ENCODE measurements at places on chromosomes 1 and 21.
A peak's percentile ranks its signal among the peaks of the same experiment; 100 is the strongest.

- no peak for DNase-seq
- H3K4me1 ChIP-seq, result no peaks in the 10 kb centered on the region
- no peak overlapping the region for H3K27ac ChIP-seq
- no peak overlapping the region for H3K4me3 ChIP-seq
- no peaks in the 10 kb centered on the region for H3K27me3 ChIP-seq
- H3K36me3 ChIP-seq, result no peaks in the 10 kb centered on the region
Measured at GRCh38 chr1:106925750-106926149, 130.7 kb upstream of the PRMT6 start.

GRCh38 chr1:208825300-208825699 is 581.1 kb upstream of the PLXNA2 start:
- H3K4me3 ChIP-seq, result no peak overlapping the region
- H3K27me3 ChIP-seq, result no peaks in the 10 kb centered on the region

DNA sequence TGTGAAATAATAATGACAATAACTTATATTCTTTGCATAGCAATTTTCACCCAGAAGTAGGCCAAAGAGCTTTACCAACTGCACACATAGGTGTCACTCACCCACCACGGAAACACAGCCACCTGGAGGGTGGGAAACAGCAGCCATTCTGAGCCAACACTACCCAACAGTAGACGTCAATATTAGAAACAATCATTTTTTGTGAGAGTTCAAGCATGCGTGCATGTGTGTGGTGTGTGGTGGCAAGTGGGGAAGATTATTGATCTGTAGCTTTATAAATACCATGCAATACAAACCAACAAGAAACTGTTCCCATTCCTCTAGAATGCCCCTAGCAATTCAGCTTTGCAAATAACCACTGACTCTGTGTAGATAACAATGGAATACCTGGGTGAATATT is 19.1 kb downstream of the PROX1 start:
- peaks cover 5% of the 10 kb centered on the region for H3K36me3 ChIP-seq
- H3K4me1 ChIP-seq, result peaks cover 49% of the 10 kb centered on the region
- peak overlapping the region; percentile 18 for H3K27ac ChIP-seq
- H3K4me3 ChIP-seq, result no peak overlapping the region
- no peak for DNase-seq

GRCh38 chr1:25620701-25621350 is 4.2 kb downstream of the MAN1C1 start:
- peak overlapping the region; percentile 96 for H3K4me3 ChIP-seq
- no peaks in the 10 kb centered on the region for H3K27me3 ChIP-seq
- H3K36me3 ChIP-seq, result no peaks in the 10 kb centered on the region
- no peak overlapping the region for H3K27ac ChIP-seq
- DNase-seq, result no peak
- peaks cover 76% of the 10 kb centered on the region for H3K4me1 ChIP-seq

- H3K27ac ChIP-seq, result peak overlapping the region; percentile 60
- H3K36me3 ChIP-seq, result no peaks in the 10 kb centered on the region
- no peak overlapping the region for H3K4me3 ChIP-seq
- peaks cover 48% of the 10 kb centered on the region for H3K4me1 ChIP-seq
Measured at GRCh38 chr1:31621498-31621820, 4.0 kb downstream of the HCRTR1 start.

DNA sequence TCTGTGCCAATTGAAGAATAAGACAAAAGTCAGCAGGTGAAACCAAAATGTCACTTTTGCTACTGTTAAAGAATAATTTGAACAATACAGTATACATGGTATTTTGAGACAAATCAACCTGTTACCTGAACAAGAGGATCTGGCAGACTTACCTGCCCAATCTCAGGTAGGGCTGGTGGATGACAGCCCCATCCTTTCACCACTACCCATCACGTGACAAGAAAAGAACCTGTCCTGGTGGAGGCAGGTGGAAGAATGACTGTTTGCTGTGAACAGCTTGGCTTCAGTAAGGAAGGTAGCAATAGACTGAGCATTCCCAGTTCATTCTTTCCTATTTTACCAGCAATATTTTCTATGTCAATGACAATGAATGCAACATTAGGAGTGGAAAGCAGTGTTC is 349.6 kb downstream of the GPATCH2 start:
- H3K27me3 ChIP-seq, result no peaks in the 10 kb centered on the region
- H3K27ac ChIP-seq, result no peak overlapping the region
- no peaks in the 10 kb centered on the region for H3K4me1 ChIP-seq
- no peak for DNase-seq
- H3K4me3 ChIP-seq, result no peak overlapping the region
- no peaks in the 10 kb centered on the region for H3K36me3 ChIP-seq

- H3K36me3 ChIP-seq, result no peaks in the 10 kb centered on the region
- no peak overlapping the region for H3K4me3 ChIP-seq
- H3K4me1 ChIP-seq, result peaks cover 21% of the 10 kb centered on the region
- H3K27ac ChIP-seq, result no peak overlapping the region
- no peaks in the 10 kb centered on the region for H3K27me3 ChIP-seq
Measured at GRCh38 chr1:174795806-174796205, 203.9 kb upstream of the CACYBP start.

DNA sequence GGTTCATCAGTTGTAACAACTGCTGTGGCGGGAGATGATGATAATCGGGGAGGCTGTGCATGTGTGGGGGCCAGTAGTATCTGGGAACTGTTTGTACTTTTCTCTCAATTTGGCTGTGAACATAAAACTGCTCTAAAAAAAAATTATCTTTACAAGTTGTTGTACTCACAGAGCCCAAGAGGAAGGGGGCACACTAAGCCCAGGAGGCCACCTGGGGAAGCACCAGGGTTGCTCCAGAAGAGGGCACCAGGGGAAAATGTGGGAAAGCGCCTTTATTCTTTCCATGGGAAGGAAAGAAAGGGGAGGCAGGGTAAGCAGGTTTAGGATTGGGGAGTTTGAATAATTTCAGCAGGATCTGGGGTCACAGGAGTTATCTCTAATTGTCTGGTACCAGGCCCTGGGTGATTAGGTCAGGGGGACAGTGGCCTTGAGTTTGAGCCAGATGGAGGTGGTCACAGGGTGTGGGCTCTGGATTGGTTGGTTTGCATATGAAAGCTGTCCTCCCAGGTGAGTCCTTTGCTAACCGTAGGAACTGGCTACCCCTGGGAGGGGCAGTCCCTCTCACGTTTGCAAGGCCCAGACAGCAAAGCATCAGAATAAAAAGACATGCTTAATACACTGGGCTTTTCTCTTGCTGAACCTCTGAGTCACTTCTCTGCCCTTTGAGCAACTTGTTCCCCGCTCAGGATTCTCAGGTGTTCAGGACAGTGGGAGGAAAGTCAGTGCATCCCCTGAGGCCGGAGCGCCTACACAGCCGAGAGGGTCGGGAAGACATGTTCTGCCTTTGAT is 11.2 kb downstream of the MYOC start:
- H3K27me3 ChIP-seq, result no peaks in the 10 kb centered on the region
- no peak overlapping the region for H3K27ac ChIP-seq

GRCh38 chr1:162353702-162354101 is 23.0 kb downstream of the SPATA46 start:
- H3K4me1 ChIP-seq, result peaks cover 6% of the 10 kb centered on the region
- no peak overlapping the region for H3K4me3 ChIP-seq
- H3K27ac ChIP-seq, result no peak overlapping the region
- H3K27me3 ChIP-seq, result no peaks in the 10 kb centered on the region
- no peaks in the 10 kb centered on the region for H3K36me3 ChIP-seq

GRCh38 chr1:42279055-42279454 is 56.0 kb downstream of the FOXJ3 start:
- H3K4me3 ChIP-seq, result no peak overlapping the region
- H3K27ac ChIP-seq, result peak overlapping the region; percentile 24
- no peak for DNase-seq
- peaks cover 7% of the 10 kb centered on the region for H3K36me3 ChIP-seq
- H3K27me3 ChIP-seq, result no peaks in the 10 kb centered on the region
- H3K4me1 ChIP-seq, result peaks cover 59% of the 10 kb centered on the region

GRCh38 chr1:40692429-40692895 is 958 bp downstream of the NFYC start:
- peak overlapping the region; percentile 96 for H3K4me3 ChIP-seq
- H3K4me1 ChIP-seq, result peaks cover 75% of the 10 kb centered on the region
- no peaks in the 10 kb centered on the region for H3K36me3 ChIP-seq
- H3K27ac ChIP-seq, result peak overlapping the region; percentile 100

GRCh38 chr1:50243939-50244338 is 135.2 kb downstream of the ELAVL4 start:
- H3K4me3 ChIP-seq, result no peak overlapping the region
- no peak for DNase-seq
- no peak overlapping the region for H3K27ac ChIP-seq
- H3K36me3 ChIP-seq, result no peaks in the 10 kb centered on the region

Data from left ventricle myocardium inferior (tissue), 1 donor.